ENCODE measurements at places on chromosomes 16 and 17. TPM values are rescaled to one million over a fixed set of nuclear protein-coding genes. Genes with fewer than 3 reads are reported as not detected.

DNA sequence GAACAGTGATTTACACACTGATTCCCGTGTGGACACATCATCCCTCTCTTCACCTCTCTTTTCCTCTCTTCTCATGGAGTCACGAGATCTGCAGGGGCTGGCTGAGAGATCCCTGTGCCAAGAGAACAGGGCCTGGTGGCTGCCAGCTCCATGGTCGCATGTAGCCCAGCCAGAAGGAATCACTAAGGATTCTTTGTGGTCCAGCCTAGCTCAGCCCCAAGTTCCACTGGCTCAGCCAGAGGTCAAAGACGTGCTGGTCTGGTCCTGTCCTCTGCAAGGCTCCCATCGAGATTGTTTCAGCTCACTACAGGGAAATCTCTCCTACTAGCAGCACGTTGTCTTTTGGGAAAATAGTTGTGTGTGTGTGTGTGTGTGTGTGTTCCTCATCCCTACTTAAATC lies 66.4 kb downstream of the NDEL1 start:
- no peaks in the 10 kb centered on the region for H3K27me3 ChIP-seq
- H3K4me1 ChIP-seq: no peaks in the 10 kb centered on the region

Gene CA7
- not detected for total RNA-seq

Gene P2RX5
- 16.0 TPM for total RNA-seq

Gene RBFOX1
- total RNA-seq: not detected

All from CD4-positive, alpha-beta memory T cell (primary cell).